Stimulated activated CD4-positive, alpha-beta T cell treated with anti-CD3 and anti-CD28 coated beads, Interleukin-4, amount 100 ng/mL, for 24 hours (primary cell): ENCODE measurements at places on chromosomes 1 and 21.

DNA sequence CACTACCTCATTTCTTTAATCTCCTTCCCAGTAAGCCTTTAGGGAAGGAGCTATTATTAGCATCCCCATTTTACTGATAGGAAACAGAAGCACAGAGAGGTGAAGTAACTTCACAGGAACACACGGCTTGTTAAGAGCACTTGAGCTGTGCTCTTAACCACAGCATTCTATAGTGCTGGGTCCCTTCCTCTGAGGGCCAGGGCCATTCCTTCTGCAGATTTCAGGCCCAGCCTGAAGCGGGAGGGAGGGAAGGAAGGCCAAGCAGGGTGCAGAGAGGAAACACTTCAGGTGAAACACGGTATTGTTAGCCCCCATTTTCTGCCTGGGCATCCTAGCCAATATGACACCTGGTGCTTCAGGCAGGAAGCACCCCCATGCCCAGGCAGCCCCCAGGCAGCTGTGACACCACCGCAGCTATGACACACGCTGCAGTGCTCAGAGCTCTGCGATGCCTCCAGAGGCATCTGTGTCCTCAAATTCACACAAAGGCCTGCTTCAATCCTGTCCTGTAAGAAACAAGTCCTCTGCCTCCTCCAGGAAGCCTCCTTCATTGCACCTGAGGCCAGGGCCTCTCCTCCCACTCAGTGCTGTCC is 4.5 kb upstream of the EXTL1 start:
- no peak for DNase-seq

GRCh38 chr1:16338961-16339360 is 13.3 kb downstream of the FBXO42 start:
- DNase-seq = no peak

DNA sequence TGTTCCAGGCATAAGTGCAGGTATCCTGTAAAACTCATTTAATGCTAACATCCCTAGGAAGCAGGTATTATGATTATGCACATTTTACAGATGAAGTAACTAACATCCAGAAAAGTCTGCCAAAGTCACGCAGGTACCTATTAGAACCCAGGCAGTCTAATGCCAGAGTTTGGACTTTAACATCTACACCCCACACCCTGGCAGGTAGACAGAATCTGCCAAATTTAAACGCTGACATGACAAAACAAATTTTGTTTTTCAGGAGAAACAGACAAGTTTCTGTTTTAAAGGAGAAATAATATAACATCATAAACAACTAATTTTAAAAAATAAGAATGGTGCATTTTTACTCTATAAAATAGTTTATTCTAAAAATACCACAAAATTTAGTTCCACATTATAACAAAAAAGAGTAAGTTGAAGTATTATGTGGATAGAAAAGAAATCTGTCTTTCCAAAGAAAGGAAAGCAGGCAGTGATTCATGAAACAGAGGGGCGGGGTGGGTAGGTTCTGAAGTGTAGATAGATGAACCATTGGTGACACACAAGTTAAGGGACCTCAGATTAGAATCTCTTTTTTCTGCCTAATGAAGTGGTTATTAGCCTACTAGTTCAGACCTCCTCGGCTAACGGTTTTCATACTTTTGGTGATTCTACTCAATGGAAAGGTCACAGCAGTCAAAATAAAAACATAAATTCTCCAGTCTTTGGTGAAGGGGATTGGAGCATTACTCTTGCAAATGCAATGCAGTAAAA is 1.7 kb downstream of the ASPM start:
- no peak for DNase-seq

DNA sequence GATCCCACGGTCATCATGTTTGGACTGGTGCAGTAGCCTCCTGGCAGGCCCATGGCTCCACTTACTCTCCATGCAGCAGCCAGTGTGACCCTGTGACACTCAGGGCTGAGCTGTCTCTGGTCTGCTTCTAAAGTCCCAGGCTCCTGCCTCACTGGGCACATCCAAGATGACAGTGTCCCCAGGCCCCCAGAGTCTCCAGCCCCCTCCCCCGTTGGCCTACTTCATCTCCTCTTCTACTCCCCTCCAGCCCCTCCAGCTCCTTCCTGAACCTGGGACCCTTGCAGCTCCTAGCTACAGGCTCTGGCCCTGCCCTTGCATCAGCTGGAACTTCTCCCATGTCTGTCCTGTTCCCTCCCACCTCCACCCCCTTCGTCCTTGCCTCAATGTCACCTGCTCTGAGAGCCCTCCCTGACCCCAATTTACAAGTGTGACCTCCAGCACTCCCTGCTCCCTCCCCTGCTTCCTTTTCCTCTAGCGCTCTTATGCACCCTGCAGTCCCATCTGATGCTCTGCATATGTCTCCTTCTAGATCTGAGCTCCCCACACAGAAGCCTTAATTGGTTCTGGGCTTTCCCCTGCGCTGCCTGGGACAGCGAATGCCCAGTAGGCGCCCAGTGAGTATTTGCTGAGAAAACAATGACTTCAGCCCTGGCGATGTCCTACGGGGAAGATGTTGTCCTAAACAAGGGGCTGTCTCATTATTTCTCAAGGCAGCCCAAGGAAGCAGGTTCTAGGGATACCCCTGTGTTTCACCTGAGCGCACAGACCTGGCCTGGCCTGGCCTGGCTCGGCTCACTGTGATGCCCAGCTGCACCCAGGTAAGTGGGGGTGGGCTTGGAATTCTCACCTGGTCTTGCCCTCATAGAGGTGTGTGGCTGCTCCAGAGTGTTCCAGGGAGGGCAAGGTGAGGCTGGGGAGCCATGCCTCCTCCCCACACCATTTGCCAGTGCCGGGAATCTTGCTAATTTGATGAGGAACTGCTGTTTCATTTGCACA is 600.6 kb downstream of the PTPRU start:
- DNase-seq = no peak

GRCh38 chr1:86430376-86430775 is 6.4 kb downstream of the CLCA2 start:
- DNase-seq = no peak

DNA sequence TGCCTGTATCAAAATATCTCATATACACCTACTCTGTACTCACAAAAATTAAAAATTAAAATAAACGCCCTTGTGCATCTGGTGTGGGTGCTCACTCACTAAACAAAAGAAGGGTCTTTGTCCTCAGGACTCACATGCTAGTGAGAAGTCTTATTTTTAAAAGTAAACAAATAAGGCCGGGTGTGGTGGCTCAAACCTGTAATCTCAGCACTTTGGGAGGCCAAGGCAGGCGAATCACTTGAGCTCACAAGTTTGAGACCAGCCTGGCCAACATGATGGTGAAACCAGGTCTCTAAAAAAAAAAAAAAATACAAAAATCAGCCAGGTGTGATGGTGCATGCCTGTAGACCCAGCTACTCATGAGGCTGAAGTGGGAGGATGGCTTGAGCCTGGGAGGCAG is 51.5 kb downstream of the BCAR3 start:
- no peak for DNase-seq

- no peak for DNase-seq
Observed at GRCh38 chr1:202200112-202200548, 6.5 kb downstream of the LGR6 start.

DNA sequence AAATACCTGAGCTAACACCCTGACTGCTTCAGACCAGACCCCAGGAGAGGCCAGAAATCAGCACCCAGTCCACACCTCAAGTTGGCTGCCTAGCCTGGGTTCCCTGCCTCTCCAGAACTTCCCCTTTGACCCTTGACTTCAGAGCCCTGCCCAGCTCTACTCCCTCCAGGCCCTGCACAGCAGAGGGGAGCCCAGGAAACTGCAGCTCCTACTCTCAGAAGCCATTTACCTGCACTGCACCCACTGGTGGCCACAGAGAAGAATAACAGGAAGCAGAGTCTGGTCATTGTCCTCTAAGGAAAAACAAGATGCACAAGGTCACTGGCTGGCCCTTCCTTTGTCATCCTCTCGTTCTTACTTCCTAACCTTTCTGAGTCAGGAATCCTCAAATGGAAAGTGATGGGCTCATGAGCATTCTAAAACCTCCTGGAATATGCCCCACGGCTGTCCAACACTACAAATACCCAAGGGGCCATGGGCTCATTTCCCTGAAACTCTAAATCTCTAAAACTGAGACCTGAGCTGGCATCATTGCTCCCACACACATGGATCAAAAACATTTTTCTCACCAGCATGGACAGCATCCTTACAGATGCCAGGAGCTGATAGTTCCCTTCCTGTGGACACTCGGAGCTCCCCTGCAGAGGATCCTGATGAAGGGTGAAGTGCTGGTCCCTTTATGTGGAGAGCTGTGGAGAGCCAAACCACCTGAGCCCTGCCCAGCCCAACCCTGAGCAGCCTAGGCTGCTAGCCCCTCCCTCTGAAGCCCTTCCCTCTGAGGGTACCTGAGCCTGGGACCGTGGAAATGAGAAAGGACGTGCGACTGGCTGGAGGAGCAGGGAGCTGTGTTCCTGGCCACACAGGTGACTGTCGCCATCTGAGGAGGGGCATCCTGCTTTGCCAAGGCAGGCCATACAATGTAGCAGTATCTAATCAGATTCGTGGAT is at the start of gene ITLN2:
Gene ITLN2 (minus strand): TSS at position 652 of the 947 bp plus-strand sequence. CDS start 68 bp downstream, at position 584.
- DNase-seq = peak; percentile 50

DNA sequence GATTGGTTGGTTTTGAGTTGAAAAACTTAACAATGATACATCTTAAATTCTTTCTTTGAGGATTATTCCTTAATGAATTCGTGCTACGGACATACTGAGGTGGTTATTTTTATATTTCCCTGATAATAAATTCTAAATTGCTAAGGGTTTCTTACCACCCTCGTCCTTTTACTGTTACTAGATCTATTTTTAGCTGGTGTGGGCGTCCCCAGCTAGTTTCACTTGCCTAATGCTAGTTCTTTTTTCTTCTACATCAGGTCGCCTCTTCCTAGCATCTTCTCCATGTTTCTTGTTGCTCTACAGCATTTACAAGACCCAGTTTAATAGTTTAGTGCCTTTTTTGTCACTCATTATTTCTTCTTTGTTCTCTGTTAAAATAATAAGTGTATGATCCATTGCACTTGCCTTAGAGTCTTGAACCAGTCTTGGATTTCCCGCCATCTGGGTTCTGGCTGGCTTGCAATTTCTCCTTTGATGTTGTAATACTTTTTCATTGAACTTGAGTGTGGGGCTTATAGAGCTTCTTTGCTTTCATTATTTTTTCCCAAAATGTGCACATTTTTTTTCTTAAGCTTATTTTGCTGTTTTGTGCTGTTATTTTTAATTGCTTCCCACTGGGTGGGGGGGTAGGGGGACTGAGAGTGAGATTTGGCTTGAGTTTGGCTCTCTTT is 677 bp upstream of the HSD11B1 start:
- DNase-seq = peak; percentile 36

DNA sequence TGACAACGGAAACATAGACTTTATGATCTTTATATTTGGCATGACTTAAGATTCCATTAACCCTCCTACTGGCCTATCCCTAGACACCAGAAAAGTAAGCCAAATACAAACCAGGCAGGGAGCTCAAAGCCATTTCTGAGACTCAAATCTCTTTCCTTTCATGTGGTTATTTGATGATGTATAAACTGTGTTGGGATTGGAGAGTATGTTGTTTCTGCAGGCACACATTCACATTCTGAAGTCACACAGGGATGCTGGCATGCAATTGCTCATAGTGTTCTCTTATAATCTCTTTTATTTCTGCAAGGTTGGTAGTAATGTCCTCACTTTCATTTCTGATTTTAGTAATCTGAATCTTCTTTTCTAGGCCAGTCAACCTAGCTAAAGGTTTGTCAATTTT is 5.8 kb downstream of the ZMYND12 start:
- no peak for DNase-seq

DNA sequence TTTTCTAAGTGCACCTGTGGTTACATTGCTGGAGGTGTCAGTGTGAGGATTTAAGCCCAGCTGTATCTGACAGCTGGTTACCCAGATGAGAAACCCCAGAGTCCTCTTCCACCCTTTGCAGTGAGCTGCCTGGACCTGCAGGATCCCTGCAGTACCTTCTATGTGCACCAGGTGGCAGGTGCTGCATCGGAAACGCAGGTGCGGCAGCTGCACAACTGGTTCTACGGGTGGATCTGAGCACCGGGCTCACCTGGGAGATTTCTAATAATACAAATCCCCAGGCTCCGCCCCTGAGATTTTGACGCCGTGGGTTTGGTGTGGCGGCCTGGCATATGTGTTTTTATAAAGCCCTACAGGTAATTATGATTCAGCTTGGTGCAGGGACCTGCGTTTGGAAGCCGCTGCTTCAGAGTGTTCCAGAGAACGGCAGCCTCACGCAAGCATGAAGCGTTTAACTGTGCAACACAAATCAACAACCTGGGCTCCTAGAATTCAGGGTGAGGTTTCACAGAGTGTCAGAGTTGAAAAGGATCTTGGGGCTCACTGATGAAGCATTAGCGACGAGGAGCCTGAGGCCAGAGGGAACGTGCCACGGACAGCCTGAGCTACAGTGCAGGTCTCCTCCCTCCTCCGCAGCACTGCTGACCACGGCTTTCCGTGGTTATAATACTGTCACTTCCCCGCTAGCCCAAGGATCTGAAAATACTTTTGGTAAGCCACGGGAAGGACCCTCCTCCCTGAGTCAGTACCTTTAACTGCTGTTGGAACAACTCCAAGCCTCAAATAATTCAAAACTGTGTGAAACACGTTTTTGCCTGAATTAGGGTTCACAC is 96.7 kb upstream of the TRABD2B start:
- peak; percentile 68 for DNase-seq
